ENCODE measurements at places on chromosomes 1 and 21. TPM values are rescaled to one million over a fixed set of nuclear protein-coding genes. Genes with fewer than 3 reads are reported as not detected.

Gene MSH4
- 0.48 TPM for total RNA-seq

DNA sequence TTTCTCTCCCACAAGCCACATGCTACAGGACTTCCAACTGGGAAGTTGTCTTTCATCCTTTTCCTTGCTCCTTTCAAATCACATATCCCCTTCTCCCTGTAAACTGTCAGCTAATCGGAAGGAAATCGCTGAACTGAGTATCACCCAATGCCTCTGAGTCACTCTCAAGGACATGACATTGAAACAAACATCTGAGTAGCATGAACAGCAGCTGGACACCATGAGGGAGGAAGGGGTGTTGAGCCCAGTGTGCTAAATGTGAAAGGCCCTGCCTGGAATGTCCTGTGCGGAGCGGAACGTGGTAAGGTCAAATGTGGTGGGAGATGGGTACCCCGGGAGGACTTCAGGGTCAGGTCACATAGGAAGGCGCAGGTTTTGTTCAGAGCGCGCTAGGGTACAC, at the start of gene OR2AJ1:
Gene OR2AJ1 (plus strand): TSS at position 22 of the 400 bp plus-strand sequence. CDS start 8,880 bp downstream, outside the sequence.
- DNase-seq = no peak

DNA sequence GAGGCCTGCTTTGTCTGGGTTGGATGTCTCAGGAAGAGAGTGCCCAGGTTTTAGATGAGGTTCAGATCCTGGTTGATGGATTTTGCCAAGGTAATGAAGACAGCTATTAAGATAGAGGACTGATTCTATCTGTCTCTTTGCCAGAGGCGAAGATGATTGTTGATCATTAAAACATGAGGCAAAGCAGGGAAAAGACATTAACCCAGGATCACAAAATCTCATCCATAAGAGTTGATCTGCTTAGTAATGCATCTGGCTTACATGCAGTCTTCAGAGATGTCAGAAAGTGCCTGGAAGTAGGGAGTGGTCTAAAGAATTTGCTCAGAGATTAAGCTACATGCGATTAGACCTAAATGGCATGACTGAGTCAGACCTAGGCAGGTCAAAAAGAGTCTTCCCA, 229.6 kb upstream of the PLD5 start:
- DNase-seq = no peak

DNA sequence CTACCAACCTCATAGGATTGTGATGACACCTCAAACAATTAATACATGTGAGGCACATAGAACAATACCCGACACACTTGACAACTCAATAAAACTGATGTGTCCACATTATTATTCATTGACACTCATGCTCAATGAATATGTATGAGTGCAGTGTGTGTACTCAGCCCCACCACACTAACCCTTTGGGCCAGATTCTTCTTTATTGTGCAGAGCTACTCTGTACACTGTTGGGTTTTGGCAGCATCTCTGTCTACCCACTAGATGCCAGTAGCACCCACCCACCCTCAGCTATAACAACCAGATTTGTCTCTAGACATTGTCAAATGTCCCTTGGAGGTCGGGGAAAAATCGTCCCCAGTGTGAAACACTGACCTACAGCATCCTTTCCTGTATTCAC, 10.1 kb downstream of the CASP9 start:
- DNase-seq = no peak

Gene LCE2A
- total RNA-seq = not detected

DNA sequence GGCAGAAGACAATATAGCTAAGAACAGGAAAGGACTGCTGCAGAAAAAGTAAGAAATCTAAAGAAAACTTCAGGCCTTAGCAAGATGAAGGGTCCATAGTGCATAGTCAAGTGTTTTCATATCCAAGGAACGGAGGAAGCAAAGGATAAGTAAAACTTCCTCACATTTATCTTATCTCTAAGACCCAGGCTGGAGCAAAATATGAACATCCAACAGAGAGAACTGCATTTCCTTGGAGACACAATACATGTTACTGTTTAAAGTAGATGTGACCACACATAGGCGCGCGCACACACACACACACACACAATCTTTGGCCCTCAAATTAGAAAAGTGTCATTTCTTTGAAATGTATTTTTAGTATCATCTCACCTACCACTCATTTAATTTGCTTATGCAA, 66.7 kb downstream of the TTLL7 start:
- no peak for DNase-seq

- DNase-seq = no peak
Measured at GRCh38 chr21:38524168-38525153, 26.2 kb upstream of the ERG start.

DNA sequence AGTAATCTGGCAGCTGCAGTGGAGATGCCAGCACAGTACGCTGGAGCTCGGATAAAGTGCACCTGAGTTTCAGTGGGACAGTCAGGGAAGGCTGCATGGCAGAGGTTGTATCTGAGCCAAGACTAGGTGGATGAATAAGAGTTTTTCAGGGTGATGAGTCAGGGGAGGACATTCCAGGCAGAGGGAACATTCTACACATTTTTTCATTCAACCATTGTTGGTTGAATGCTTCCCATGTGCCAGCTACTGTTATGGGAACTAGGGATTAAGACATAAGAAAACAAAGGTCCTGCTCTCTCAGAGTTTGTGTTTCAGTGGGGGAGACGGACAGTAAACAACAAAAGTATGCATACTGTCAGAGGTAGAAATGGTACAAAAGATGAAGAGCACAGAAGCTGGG, 5.2 kb downstream of the LEPR start:
- no peak for DNase-seq

Gene TNFSF18
- not detected for total RNA-seq

DNA sequence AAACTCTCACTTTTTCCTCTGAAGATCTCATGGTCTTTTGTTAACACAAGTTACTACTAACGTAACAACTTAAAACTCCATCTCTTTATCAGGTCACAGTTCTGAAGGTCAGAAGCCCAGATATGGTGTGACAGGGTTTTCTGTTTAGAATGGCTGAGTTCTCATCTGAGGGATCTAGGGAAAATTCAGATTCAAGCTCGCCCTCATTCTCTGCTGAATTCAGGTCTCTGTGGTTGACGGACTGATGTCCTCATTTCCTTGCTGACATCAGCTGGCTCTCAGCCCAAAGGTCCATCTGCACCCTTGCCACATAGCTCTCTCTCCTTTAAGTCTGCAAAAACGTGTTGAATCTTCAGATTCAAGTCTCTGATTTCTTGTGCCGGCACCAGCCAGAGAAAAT, 6.1 kb upstream of the NTPCR start:
- DNase-seq = no peak

DNA sequence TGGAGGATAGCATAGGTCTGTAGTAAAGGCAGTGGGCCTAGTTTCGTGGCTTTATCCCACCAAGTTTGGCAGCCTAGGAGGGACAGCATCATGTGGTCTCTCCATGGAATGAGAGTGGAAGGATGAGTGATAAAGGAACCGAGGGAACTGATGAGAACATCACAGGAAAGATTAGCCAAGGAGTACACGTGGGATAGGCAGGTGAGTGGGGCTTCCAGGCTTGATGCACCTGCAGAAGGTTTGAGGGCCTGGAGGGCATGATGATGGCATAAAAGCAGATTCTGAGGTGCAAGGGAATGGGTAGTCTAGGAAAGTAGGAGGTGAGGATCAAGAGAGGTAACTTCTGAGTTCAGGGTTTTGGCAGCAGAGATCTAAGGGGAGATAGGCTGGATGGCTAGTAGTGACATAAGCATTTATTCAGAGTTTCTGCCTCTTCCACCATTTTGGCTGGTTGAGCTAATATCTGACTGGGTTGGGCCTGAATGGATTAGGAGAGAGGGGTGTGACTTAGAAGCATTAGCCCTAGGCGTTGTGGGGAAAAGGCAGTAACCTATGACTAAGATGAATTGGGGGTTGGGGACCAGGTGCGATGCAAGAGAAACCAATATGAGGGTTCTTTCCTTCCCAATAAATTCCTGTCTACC, 9.1 kb downstream of the PTGFRN start:
- DNase-seq = no peak

Gene RBBP5
- 7.5 TPM for total RNA-seq

DNA sequence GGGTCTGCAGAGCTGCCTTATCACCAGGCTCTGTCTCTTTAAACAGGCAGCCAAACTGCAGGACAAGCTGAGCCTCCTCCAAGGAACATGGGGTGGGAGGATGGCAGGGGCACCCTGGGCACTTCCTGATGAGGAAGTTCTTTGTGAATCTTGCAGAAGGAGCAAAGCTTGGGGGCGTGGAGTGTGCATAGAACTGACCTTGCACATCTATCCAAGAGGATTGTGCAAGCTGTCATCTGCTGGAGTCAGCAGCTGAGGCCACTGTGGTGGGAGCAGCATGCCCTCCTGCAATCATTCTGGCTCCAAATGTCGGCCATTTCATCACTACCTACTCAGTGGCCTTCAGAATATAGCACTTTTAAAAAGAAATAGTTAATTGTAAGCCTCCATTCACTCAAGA, 182.2 kb downstream of the AJAP1 start:
- DNase-seq = no peak

DNA sequence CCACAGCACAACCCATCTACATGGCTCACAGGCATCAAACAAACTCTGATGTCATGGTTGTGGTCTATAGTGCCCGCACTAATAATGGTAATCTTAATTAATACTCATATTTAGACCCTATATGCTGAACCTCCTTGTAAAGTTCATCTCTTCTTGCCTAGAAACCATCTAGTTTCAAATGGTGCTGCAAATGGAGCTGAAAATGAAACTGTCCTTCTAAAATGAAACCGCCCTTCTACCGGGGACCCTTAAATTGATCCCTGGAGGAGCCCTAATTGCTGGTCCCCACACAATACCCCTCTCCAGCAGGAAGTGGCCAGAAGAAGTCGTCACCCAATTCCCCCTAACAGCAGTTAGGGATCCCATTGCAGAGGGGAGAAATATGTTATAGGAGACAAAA, 612.6 kb downstream of the MRPL39 start:
- no peak for DNase-seq

Gene NBPF6
- total RNA-seq = not detected

GRCh38 chr21:45079351-45079750, 5.0 kb downstream of the ADARB1 start:
- DNase-seq = no peak

- DNase-seq = peak; percentile 13
Measured at GRCh38 chr1:46948629-46949416, 7.5 kb upstream of the CYP4A11 start.

DNA sequence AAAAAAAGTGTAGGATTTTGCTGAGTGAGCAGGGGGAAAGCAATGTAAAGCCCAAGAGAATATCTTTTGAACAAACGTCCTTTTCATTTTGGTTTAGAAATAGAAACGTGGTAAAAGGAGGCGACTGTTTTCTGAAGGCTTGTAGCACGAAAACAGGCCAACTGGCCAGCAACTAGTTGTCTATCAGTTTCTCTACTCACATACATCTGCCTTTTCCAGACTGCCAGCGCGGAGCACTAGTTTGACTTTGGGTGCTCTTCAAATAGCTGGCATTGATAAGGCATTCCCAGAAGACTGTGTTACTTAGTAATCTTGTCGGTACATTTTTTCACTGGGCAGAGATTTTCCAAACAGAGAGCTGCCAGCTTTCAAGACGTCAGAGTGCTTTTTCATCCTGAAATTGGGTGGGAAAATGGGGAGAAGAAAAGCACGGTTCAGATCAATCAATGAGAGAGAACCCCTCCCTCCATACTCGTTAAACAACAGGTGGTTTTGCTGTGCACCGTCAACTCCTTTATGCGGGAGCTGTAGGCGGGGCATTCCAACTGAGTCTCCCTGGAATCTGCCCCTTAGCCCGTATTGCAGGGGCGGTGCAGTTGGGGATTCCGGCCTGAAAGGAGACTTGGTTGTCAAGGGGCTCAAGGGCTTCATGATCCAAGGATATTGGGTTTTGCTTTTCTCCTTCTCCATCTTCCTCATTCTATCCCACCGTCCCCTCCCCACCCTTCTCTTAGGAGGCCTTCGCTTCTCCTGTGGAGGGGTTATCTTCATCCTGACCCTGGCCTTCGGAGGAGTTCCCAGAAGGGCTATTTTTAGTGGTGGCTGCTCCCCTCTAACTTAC, 884 bp upstream of the LRRC8C start:
- DNase-seq = peak; percentile 10

DNA sequence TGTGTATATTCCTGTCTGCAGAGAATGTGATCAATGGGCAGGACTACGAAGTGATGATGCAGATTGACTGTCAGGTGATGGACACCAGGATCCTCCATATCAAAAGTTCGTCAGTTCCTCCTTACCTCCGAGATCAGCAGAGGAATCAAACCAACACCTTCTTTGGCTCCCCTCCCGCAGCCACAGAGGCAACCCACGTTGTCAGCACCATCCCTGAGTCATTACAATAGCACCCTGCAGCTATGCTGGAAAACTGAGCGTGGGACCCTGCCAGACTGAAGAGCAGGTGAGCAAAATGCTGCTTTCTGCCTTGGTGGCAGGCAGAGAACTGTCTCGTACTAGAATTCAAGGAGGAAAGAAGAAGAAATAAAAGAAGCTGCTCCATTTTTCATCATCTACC, 65.2 kb downstream of the OLFML2B start:
- DNase-seq = no peak

DNA sequence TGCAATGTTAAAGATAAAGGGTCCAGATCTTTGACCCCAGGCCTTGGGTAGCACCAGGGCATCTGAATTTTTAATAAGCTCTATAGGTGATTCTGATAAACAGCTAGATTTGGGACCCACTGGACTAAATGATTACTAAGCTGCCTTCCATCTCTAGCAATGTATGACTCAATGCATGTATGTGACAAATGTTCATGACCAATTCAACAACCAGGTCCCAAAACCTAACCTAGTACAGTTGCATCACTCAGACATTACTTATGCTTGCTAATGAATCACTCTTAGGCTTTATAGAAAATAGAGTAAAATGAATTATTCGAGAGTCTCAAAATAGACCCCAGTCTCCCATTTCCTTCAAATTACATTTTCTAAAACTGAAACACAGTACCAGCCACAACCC, 35.5 kb downstream of the RCAN1 start:
- DNase-seq = no peak

- DNase-seq = no peak
Measured at GRCh38 chr1:63189677-63190076, 132.7 kb upstream of the FOXD3 start.

DNA sequence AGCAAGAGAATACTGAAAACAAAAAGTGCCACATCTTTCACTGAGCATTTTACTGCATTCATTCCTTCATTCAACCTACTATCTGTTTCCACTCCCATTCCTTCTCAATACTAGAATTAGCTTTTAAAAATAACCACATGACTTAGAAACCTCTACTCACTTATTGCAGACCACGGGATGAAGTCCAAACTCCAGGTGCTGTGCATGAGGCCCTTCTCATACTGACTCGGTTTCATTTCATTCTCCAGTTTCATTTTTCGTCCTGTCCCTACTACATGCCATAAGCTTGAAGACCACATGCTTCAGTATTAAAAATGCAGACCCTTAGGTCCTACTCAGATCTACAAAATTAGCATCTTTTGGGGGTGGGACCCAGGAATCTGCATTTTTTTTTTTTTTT, 2.3 kb upstream of the BACH1 start:
- DNase-seq = no peak

Gene EPHX1
- total RNA-seq = 56.9 TPM

Gene SPRR2A
- not detected for total RNA-seq

GRCh38 chr21:41361053-41361785, 608 bp upstream of the MX2 start:
- DNase-seq = no peak

GRCh38 chr1:118926261-118926660, 61.9 kb downstream of the TBX15 start:
- DNase-seq = no peak

Gene GNL2
- 33.5 TPM for total RNA-seq
